ENCODE measurements at places on chromosomes 3 and 15.

DNA sequence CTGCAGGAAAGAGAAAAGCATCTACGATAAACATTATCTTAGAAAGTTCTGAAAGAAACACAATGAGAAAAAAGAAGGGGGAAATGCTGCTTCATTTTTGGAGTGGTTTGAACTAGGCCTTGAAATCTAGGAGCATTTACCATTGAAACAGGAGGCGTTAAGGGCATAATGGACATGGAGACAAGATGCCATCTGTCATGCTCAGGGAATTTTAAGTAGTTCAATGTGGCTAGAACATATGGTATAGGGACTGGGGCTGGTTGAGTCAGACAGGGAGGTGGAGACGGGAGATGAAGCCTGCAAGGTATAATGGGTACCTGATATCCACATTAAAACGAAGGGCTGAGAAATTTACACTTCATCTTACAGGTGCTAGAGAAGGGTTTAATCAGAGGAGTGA lies 10.4 kb upstream of the PLAAT1 start:
- DNase-seq, result no peak

DNA sequence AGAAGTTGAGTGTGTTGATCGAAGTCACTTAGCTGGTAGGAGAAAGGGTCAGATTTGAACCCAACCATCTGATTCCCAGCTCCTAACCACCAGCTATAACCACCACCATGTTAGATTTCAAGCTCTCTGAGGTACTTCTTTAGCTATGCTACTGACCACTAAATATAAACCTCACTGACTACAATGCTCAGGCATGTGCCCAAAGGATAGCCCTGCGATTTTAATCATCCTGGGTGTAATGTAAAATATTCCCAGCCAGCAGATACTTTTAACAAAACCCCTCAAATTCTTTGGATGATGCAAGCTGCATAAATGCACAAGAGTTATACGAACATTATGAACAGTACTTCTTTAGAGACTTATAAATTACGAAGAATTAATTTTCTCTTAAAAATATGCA lies 115.2 kb upstream of the TSC22D2 start:
- no peak for DNase-seq

DNA sequence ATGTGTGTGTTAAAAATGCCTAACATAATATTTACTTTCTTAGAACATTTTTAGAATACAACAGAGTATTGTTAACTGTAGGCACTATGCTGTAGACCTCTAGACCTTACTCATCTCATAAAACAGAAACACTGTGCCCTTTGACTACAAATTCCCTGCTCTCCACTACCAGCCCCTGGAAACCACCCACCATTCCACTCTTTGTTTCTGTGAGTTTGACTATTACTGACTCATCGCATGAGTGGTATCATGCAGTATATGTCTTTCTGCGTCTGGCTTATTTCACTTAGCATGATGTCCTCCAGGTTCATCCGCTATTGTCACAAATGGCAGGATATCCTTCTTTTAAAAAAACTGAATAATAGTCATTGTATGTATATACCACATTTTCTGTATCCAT lies 216.7 kb upstream of the CFAP20DC start:
- DNase-seq, result no peak

DNA sequence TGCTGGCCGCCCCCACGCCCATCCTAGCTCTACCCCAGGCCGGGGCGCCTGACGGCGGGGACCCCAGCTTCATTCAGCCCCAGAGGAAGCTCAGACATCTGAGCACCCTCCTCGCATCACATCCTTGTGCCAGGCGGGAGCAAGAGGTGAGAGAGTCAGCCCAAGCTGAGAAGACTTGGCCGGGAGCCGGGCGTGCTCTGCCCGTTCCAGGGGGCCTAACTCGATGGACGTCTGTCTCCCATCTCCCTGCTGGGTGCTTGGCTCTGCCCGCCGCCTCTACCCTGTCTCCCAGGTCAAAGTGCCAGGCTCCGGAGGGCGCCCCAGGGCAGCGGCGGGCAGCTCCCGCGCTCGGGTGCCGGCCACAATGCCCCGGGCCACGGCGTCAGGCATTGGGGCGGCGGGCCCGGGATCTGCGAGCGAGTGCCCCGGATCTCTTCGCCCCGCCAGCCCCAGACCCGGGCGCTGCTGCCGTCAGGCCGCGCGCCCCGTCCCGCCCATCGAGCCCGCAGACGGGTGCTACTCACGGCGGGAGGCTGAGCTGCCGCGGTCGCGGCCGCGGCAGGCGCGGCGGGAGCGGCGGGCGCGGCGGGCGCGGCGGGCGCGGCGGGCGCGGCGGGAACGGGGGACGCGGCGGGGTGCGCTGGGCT lies 388 bp downstream of the DAPK2 start:
- DNase-seq, result no peak

DNA sequence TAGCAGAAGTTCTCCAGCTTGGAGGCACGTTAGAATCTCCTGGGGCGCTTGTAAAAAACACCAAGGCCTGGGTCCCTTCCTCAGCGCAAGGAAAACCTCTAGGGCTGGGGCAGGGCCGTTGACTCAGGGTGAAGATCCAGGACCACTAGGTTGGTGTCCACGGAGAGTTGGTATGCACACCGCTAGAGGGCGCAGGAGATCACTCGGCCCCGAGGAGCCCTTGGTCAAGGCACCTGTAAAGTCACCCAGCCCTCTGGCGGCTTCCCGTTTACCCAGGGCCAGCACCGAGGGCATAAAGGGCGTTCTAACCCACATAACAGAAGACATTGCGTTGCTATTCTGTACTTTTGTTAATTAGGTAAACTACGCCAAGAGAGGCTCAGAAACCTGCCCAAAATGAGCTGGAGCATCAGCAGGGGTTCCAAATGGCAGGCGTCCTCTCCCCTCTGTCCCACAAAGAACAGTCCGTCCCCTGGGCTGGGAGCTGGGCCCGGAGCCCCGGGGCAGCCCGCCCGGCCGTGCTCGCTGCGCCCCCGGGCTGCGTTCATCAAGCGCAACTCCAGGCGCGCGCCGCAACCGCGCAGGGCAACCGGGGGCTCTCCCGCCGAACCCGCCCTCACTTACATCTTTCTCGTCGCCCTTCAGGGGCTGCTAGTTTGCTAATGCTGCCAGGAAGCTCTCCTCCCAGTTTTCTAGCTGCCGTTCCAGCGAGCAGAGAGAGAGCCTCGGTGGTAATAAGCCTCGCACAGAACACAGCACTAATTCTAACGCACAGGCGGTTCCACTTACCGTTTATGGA lies 332.1 kb downstream of the ARRDC4 start:
- no peak for DNase-seq

DNA sequence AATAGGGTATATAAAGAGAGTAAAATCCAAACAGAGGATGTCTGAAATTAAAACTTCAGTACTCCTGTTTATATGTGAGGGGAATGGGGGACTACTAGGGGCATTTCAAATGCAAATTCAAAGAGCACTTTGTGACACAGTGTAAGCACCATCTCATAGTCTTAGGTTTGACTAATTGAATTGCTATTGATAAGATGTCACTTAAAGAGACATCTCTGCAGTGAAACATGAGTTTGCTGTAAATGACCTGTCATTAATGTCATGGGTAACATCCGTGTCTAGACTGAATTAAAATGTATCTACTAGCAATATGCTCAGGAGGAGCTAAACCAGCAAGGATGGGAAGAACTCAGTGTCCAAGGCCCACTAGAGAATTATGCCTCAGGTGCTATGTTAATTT lies 41.0 kb downstream of the ROBO1 start:
- no peak for DNase-seq

DNA sequence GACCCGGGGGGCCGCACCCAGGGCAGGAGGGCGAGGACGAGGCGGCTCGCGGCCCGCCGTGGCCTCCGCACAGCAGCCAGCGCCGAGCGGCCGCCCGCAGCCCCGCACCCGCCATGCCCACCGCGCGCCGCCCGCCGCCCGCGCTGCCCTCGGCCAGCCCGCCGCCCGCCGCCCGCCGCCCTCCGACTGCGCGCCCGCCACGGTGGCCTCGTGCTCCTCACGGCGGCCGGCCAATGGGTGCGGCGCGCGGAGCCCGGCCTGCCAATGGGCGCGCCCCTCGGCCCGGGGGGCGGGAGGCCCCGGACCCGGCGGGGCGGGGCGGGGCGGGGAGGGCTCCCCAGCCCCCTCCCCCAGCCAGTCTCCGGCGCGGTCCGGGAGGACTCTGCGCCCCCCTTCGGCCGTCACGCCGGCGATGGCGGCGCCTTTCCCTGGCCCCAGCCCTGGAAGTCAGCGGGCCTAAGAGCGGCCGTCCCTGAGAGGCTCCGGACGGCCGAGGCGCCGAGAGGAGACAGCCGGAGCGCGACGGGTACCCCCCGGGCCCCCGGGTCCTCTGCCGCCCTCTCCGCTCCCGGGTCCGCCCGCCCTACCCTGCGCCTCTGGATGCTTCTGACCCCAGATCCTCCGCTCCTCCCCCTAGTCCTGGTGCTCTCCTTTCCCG lies at the start of gene NT5DC2:
Gene NT5DC2 (minus strand): TSS at position 235 of the 658 bp plus-strand sequence. CDS start 120 bp downstream, at position 115.
- peak; percentile 67 for DNase-seq

DNA sequence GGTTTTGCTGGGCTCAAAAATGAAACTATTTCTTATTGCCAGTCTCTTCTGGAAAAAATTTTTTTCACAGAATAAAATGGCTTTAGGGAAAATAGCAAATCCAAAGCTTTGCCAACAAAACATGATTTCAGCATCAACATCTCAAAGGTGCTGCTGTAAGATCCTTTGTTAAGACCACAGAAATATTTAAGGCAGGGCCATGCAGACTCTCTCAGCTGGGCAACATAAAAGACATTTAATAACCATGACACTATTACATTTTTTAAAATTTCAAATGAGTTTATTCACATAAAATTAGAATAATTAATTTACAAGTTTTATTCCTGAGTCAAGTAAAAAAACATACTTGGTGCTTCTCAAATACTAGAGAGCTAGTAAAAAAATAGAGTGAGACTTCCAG lies 527.1 kb upstream of the DPPA4 start:
- DNase-seq, result no peak

DNA sequence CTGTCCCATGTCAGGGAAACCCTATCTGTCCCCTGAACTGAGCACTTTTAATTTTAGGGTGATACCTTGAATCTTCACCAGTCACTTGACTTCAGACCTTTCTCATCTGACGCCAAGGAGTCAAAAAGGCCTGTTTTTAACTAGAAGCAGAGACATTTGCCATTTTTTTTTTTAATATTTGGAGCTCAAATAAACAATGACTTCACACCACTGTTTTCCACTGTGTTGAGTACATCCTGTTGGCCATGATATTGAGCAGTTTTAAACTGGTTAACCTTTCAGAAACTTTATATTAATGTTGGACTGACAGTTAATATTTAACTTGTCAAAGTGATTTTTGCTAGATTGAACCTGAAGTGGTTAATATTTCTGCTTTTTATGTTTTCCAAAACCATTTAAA lies 28.2 kb downstream of the DAG1 start:
- no peak for DNase-seq

GRCh38 chr3:177713928-177714900 lies 516.9 kb upstream of the TBL1XR1 start:
- DNase-seq, result no peak

- no peak for DNase-seq
Measured at GRCh38 chr3:5498981-5499380, 311.5 kb downstream of the EDEM1 start.

DNA sequence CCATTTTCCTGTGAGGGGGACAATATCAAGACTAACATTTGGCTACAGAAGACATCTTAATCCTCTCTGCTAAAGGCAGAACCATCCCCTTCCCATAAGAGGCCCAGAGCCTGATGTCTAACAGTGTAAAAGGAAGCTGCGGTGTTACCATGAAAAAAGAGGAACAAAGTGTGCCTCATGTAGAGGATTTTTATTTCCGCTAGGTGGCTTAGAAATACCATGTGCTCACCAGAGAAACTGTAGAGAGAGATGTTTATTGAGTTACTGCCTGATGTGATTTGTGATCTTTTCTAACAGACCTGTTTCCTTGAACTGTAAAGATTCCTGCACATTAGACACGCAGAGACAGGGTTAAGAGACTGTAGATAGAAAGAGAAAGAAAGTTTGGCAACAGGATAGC lies 22.0 kb downstream of the OR5H15 start:
- DNase-seq, result no peak

- DNase-seq, result no peak
Measured at GRCh38 chr3:63900010-63900409, 12.2 kb downstream of the SCAANT1 start.

DNA sequence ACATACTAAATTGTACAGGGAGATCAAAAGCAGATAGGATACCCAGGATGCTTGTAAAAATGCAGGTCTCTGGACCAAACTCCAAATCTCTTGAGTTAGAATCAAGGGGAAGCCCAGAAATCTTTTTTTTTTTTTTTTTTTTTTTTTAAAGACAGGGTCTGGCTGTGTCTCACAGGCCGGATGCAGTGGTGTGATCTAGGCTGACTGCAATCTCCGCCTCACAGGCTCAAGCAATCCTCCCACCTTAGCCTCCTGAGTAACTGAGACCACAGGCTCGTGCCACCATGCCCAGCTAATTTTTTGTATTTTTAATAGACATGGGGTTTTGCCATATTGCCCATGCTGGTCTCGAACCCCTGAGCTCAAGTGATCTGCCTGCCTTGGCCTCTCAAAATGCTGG lies 373.5 kb downstream of the SHQ1 start:
- DNase-seq, result no peak

DNA sequence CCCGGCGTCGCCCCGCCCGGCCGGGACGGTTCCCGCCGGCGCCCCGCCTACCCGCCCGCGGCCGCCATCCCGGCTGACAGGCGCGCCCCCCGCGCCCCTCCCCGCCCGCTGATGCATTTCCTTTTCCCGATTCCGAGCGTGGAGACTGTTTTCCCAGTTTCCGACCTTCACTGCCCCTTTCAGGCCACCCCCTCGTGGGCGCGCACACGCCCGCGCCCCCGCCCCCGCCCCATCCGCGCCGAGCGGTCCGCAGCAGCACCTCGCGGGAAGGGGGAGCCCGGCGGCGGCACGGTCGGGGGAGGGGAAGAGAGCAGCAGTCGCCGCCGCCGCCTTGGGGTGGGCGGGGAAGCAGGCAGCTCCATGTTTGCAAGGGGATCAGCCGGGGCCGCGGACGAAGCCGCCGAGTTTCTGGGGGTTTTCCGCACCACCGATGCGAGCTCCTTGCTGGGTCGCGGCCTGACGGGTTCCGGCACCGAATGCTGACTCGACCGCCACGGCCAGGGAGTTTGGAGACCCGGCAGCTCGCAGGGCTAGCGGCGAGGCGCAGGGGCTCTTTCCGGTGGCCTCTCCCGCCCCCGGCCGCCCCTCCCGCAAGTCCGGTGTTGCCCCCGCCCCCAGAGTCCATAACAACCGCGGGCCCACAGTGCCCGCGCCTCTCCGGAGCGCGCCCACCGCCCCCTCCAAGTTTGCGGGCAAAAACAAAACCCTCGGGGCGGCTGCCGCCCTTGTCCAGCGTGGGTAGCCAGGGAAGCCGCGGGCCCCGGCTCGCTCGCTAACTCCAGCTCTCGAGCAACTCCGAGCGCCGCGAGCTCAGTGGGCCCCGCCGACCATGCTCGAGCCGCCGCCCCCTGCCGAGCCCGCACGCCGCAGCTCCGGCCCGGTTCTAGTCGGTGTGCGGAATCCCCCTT lies 3.2 kb upstream of the SIN3A start:
- DNase-seq, result peak; percentile 84

DNA sequence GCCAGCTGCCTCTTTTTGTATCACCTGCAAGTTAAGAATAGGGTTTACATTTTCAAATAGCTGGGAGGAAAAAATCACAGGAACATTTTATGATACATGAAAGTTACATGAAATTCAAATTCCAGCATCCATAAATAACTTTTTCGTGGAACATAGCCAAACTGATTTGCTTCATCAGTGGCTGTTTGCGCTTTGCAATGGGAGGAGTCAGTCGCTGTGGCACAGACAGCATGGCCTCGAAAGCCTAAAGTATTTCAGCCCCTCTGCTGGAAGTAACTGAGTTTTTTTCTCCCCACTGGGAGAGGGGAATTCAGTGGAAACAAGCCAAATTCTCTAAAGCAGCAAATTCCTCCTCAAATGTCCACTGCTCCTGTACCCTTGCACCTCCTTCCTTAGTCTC lies 271.9 kb downstream of the SUCLG2 start:
- no peak for DNase-seq
